NCI-H2227 treated with DMSO at 0.1 percent for 48 hours (cell line): ENCODE measurements at places on chromosomes 2 and 18.

GRCh38 chr18:52531836-52532235 lies 191.8 kb downstream of the DCC start:
- DNase-seq, result no peak

GRCh38 chr2:105257981-105258380 lies 16.4 kb downstream of the GPR45 start:
- no peak for DNase-seq

DNA sequence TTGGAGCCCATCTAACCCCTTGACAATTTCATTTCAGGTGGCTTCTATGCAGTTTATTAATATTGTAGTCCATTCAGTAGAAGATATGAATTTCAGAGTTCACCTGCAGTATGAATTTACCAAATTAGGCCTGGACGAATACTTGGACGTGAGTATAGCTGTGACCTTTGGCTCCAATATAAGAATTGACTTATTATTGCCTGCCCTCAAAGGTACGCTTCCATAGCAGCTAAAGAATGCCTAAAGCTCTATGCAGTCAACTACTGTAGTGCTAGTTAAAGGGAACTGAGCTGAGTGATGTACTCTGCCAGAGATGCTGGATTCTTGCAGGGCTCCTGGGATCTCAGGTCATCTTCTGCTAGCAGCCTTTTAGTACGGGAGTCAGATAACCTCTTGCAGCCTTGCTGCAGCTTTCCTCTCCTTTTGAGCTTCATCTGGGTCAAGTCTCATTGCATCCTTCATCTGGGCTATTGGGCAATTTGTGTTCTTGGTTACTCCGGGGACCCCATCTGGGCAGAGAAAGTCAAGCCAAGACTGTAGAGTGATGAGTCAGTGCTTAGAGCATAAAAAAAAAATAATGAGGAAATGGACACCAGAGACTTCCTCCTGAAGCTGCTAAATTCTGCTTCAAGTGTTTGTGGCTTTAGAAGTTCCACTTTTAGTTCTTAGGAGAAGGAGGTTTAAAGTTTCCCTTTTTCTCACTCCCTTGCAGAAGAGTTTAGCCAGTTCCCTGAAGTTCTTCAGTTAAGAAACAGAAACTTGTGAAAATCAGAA lies 105.6 kb downstream of the PRPF40A start:
- no peak for DNase-seq

DNA sequence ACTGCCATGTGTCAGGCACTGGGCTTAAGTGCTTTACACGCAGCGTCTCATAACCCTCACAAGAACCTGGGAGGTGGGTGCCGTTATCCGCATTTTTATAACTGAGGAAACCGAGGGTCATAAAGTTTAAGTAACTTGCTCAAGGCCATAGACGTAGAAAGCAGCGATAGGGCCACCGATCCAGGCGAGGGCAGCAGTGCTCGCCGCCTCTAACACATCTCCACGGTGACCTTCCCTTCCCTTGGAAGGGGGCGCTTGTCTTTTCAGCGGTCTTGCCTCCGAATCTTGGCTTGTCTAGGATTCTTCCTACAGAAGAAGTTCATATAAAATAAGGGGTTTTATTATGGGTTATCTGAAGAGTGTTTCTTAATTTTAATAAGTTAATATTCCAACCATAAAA lies 186.6 kb downstream of the GBX2 start:
- DNase-seq, result no peak

DNA sequence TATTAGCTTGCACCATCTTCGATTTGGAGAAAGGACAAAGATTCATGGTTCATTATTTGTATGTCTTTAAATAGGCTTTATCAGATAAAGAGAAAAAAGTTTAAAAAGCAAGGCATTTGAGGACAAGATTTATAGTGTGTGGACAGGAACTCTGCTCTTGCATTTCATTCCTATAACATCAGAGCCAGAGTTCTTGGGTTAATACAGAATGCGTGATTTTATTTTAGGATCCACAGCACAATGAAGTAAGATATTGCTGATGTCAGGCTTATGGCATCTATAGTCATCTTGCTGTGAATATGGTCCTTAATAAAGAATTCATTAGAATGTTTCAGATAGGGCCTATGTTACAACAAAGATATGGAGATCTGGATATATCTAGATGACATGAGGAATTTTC lies 19.7 kb downstream of the RASGRP3 start:
- DNase-seq, result no peak
